ENCODE measurements at places on chromosomes 13 and 19.

GRCh38 chr13:80342471-80343371 is 1.8 kb upstream of the SPRY2 start:
- DNase-seq, result peak; percentile 33

DNA sequence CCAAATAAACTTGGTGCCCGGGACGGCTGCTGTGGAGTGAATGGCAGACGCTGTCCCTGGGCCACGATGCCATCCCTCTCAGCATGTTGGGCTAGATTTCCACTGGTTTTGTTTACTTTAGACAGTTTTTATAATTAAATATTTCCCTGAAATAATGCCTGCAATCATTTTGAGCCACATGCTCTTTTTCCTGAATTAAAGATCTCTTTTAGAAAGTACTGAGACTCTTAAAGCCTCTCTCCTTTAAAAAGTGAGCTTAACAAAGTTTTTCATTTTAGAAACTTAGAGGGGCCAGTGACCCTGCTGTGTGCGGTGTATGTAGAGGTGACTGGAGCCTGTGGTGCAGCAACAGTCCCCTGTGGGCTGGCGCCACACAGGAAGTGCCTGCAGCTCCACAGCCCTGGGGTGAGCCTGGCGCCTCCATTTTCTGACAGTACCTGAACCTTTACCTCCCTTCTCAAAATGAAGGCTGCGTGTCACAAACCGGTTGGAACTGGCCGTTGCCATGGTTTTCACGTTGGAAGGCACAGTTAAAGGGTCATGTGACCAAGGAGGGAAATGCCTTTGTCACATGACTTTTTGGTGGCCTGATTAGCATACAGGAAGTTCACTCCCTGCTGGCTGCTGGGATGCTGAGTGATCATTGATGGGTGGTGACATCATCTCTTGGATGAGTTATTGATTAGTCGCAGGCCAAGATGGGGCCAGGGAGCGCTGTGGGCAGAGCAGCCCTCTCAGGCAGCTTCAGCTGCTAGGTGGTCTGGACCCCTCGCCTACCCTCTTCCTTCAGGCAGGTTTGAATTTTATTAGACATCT is 26.3 kb downstream of the TSSK6 start:
- peak; percentile 95 for DNase-seq

DNA sequence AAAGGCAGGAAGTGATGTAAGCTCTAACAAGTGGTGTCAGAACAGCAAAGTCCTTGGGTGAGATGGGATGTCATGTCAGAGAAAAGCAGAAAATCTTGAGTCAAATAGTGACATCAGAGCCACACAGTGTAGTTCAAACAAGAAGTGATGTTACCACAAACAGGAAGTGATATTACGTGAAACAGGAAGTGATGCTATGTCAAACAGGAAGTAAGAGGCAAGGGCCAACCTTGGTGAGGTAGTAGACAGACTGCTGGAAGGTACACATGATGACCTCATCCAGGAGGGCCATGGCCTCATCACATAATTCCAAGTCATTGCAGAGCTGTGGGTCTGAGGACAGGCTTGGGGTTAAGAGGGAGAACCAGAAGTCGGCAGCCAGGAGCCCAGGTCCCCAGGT is 7.0 kb upstream of the MAMSTR start:
- no peak for DNase-seq

DNA sequence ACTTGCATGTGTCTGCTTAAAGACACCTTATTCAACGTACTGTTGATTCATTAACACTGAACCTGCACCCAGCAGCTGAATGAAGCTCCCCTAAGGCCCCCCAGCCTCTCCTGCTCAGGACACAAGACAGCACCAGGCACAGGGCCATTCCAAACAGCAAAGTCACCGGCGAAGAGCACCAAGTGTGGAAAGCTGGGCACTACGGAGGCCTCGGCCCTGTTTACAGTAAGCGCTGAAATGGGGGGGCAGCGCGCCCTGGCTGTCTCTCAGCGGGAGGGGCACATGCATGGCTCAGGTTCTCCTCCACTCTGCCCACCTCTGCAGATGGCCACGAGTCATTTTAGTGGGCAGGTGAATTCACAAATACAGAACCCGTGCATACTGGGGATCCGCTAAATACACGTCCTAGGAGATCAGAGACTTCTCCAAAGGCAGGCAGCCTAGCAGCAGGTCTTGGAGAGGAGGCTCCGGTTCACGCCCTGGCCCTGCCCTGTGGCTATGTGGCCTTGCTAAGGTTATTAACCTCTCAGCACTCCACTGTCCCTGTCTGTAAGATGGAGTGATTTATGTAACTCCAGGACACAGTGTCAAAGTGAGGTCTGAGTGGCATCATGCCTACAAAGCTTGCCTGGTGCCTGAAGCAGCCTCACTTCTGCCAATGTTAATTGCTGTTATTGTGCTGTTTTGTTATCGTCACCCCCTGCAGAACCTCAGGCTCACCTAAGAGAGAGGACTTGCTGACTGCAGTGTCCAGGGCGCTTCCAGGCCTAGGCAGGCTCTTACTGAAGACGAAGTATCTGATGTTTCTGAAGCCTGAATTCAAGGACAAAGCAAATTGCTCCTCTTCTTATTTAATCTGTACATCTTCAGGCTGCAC is 207.4 kb upstream of the SOX1 start:
- no peak for DNase-seq

GRCh38 chr19:4350111-4350510 is 6.7 kb downstream of the MPND start:
- DNase-seq, result no peak

DNA sequence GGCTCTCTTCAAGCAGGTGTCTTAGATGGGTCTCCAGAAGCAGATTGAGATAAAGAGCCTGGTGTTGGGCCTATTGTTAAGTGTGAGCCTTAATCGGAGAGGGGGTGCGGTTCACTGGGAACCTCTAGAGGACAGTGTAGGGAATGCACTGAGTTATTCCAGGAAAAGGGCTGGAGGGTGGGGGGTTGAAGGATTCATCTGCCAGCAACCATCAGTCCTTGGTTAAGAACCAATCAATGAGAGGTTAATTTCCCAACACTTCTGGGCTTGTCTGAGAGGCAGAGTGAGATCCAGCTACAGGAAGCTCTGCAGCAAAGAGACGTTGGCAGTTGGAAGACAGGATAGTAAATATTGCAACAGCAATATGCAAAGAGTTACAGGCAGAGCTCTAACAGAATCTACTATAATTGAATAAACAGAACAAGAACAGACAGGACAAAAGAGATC is 28.7 kb downstream of the CYP4F2 start:
- DNase-seq, result peak; percentile 73

DNA sequence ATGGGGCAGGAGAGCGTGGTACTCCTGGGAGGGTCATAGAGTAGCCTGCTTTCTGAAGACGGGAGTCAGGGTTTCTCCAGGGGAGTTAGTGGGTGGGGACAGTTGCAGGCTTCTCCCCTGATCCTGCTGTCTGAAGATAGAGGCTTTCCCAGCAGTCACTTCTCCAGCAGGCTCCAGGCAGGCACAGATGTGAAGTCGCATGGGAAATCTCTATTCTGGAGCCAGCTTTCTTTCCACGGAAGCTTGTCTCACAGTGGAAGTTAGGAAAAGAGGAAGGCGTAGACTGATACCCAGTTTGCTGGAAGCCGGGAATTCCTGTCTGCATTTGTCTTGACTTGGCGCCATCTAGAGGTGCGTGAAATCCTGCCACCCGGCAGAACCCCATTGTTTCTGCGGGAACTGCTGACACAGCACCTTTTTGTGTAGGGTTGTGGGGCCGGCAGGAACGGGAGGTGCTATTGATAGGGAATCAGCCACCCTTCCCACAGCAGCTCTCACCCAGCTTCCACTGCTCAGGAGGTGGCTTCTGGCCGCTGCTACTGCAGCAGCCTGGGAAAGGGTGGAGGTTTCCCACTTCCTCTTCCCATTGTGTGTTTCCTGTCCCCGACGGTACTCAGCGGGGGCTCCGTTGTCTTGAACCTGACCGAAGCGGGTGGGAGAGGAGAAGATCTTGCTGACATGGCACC is 28.5 kb upstream of the NPAS1 start:
- peak; percentile 75 for DNase-seq

- DNase-seq, result no peak
Observed at GRCh38 chr13:71644579-71644978, 222.4 kb downstream of the DACH1 start.

All from CD8-positive, alpha-beta T cell (primary cell).